ENCODE measurements at places on chromosomes 3 and 15. TPM values are rescaled to one million over a fixed set of nuclear protein-coding genes. Genes with fewer than 3 reads are reported as not detected.
A peak's percentile ranks its signal among the peaks of the same experiment; 100 is the strongest.

CCR4 gene
- 0.04 TPM for total RNA-seq

IGSF10 gene
- total RNA-seq = 22.7 TPM

SLC12A1 gene
- total RNA-seq = not detected

ZNF620 gene
- 2.9 TPM for total RNA-seq

RHCG gene
- not detected for total RNA-seq

GALNT15 gene
- total RNA-seq = 2.0 TPM

HESX1 gene
- 1.4 TPM for total RNA-seq

HRG gene
- 0.04 TPM for total RNA-seq

GABRB3 gene
- total RNA-seq = 2.3 TPM

SOX2 gene
- 0.22 TPM for total RNA-seq

- no peak overlapping the region for H3K27ac ChIP-seq
- no peaks in the 10 kb centered on the region for H3K4me1 ChIP-seq
- no peaks in the 10 kb centered on the region for H3K36me3 ChIP-seq
- H3K4me3 ChIP-seq = no peak overlapping the region
- H3K27me3 ChIP-seq = no peaks in the 10 kb centered on the region
Measured at GRCh38 chr3:154102225-154102624, 19.0 kb upstream of the ARHGEF26 start.

GRCh38 chr15:38642689-38643270, 78.2 kb upstream of the RASGRP1 start:
- no peaks in the 10 kb centered on the region for H3K4me1 ChIP-seq
- H3K36me3 ChIP-seq = no peaks in the 10 kb centered on the region
- no peak overlapping the region for H3K27ac ChIP-seq
- H3K4me3 ChIP-seq = no peak overlapping the region

DNA sequence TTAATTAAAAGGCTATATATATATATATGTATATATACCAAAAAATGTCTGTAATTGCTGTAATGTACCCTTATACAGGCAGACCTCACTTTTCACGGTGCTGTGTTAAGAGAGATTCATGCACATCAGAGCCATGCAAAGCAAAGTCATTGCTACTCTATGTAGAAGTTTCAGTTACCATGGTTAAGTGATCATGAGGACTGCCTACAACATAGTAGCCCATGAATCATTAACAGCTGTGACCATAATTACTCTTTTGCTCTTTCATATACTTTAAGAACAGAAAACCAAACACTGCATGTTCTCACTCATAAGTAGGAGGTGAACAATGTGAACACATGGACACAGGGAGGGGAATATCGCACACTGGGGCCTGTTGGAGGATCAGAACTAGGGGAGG, 225.3 kb upstream of the EPHA3 start:
- no peak overlapping the region for H3K27ac ChIP-seq
- no peaks in the 10 kb centered on the region for H3K36me3 ChIP-seq
- no peak overlapping the region for H3K4me3 ChIP-seq

DNA sequence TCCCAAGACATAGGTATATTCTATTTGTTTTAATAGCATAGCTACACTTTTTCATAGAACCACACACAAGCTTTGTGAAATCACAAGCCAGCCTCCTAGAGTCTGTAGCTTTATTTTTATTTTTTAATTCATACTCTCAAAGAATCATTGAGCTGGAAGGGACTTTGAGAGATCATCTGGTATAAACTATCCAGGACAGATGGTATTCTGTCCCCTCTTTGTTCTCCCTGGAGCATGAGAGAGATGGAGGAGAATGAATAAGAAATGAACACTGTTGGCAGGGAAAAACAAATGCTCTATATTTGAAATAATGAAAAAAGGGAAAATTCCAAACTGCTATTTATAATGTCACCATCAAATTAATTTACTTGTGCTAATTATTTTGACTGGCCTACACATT, 338.7 kb upstream of the IL12A start:
- H3K27me3 ChIP-seq = no peaks in the 10 kb centered on the region
- H3K4me1 ChIP-seq = no peaks in the 10 kb centered on the region
- H3K36me3 ChIP-seq = no peaks in the 10 kb centered on the region

GRCh38 chr3:142866841-142867631, 21.8 kb downstream of the PCOLCE2 start:
- H3K36me3 ChIP-seq = no peaks in the 10 kb centered on the region
- DNase-seq = no peak
- H3K27ac ChIP-seq = no peak overlapping the region
- H3K4me3 ChIP-seq = no peak overlapping the region

DNA sequence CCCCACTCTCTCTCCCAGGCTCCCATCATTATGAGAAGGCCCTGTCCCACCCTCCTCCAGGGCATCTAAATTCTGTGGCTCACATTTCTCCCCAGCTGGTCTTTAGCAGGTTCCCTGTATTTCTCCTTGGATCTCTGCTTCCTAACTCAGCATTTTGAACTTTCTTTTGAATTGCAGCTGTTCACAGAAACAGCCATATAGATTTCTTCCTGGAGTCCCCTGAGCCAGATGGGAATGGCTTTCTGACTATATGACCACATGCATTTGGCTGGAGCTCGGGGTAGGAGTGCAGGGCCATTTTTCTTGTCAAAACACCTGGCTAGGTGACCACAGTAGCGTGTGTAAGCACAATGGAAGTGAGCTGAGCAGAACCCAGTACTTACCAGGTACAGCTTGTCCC, 22.0 kb downstream of the RBP2 start:
- H3K4me1 ChIP-seq = peaks cover 9% of the 10 kb centered on the region
- no peak overlapping the region for H3K27ac ChIP-seq
- DNase-seq = peak; percentile 56
- H3K36me3 ChIP-seq = no peaks in the 10 kb centered on the region

- H3K4me3 ChIP-seq = no peak overlapping the region
- peaks cover 6% of the 10 kb centered on the region for H3K36me3 ChIP-seq
- peaks cover 2% of the 10 kb centered on the region for H3K4me1 ChIP-seq
- DNase-seq = no peak
- H3K27me3 ChIP-seq = no peaks in the 10 kb centered on the region
Measured at GRCh38 chr15:64623347-64623996, 151.9 kb downstream of the RBPMS2 start.

DNA sequence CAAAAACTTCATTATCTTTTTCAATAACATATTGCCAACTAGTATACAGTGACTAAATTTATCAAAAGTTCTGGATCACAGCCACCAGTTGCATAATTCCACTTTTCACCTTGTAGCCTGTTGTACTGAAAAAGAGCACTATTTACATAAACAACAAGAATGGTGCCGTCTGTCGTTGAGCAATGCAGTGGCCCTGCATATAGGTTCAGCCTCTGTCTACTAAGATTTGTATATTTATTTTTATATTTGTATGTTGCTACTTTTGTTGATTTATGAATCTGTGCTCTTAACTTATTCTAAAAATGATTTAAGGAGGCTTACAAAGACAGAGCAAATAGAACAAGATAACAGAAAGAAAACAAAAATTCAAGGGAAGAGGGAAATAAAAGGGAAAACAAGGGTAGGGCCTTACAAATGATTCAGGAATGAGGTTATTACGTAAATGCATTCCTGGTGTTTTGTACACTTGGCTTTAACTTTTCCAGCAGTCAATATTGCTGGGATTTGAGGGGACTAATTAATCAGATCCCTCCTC, 257.6 kb upstream of the STT3B start:
- no peaks in the 10 kb centered on the region for H3K27me3 ChIP-seq
- no peak overlapping the region for H3K27ac ChIP-seq
- peak; percentile 9 for DNase-seq
- H3K4me3 ChIP-seq = no peak overlapping the region

- H3K4me1 ChIP-seq = no peaks in the 10 kb centered on the region
- H3K36me3 ChIP-seq = no peaks in the 10 kb centered on the region
- no peaks in the 10 kb centered on the region for H3K27me3 ChIP-seq
- no peak overlapping the region for H3K4me3 ChIP-seq
- no peak overlapping the region for H3K27ac ChIP-seq
- DNase-seq = peak; percentile 35
Measured at GRCh38 chr15:88828791-88829190, 25.6 kb downstream of the ACAN start.

DNA sequence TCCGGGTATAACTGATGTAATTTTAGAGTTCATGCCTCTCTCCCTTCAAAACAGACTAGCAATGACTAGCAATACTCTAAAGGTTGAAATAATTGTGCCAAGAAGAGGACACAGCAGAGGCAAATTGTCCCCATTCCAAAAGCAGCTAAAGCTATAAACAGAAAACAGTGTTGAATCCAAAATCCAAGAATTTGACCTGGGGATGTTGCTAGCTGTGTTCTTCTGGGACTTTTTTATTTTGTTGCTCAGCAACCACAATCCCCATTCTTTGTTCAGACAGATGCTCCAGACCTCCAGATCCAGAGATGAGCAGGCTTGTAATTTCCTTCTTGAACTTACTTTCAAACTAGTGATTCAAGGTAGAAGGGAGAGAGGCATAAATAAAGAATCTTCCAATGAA, 191.5 kb downstream of the FOXB1 start:
- no peaks in the 10 kb centered on the region for H3K27me3 ChIP-seq
- H3K4me1 ChIP-seq = no peaks in the 10 kb centered on the region
- no peak overlapping the region for H3K4me3 ChIP-seq
- peak; percentile 95 for DNase-seq
- H3K36me3 ChIP-seq = no peaks in the 10 kb centered on the region
